Calu3 (cell line): ENCODE measurements at places on chromosomes 2 and 18. TPM values are rescaled to one million over a fixed set of nuclear protein-coding genes. Genes with fewer than 3 reads are reported as not detected.

GRCh38 chr2:70784320-70784719, 6.1 kb downstream of the FIGLA start:
- no peak for DNase-seq

- no peak for DNase-seq
Measured at GRCh38 chr18:6629635-6630140, 99.8 kb upstream of the ARHGAP28 start.

DNA sequence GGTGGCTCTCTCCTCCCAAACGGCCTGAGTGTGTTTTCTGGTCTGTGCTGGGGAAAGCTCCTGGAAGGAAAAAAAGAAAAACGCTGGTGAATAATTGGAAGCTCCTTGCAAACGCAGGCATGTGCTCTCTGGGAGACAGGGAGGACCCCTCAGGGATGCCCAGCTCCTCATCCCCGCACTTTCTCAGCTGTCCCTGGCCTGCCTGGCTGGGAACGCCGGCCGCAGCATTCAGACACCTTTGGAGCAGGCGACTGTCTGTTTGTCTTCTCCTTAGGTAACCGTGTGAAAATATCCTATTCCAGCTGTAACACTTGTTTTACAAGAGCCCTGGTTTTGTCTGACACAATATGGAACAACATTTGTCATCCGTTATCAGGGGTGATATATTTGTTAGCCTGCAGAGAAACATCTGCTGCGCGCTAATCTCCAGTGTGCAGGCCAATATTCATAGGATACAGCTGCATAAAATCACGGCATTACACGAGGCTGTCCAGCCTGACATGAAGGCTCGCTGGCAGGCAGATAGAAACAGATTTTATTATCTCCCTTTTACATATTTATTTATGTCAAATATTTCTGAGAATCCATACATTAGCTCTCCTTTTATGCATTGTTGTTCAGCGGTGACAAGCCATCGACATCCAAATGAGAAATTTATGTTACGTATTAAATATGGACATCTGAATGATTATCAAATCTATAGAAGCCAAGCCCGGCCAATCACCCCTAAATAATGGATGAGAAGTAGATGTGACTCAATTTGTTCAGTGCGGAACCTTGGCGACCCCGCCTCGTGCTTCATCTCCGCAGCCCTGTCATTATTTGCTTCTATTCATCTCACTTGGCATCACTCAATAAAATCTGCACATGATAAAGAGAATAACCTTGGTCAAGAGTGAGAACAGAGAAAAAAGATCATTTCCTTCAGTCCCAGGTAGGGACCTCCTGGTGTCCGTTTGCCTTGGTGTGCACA, 675.1 kb upstream of the SALL3 start:
- no peak for DNase-seq

GRCh38 chr18:75213611-75214331, 3.2 kb downstream of the TSHZ1 start:
- DNase-seq: no peak

DNA sequence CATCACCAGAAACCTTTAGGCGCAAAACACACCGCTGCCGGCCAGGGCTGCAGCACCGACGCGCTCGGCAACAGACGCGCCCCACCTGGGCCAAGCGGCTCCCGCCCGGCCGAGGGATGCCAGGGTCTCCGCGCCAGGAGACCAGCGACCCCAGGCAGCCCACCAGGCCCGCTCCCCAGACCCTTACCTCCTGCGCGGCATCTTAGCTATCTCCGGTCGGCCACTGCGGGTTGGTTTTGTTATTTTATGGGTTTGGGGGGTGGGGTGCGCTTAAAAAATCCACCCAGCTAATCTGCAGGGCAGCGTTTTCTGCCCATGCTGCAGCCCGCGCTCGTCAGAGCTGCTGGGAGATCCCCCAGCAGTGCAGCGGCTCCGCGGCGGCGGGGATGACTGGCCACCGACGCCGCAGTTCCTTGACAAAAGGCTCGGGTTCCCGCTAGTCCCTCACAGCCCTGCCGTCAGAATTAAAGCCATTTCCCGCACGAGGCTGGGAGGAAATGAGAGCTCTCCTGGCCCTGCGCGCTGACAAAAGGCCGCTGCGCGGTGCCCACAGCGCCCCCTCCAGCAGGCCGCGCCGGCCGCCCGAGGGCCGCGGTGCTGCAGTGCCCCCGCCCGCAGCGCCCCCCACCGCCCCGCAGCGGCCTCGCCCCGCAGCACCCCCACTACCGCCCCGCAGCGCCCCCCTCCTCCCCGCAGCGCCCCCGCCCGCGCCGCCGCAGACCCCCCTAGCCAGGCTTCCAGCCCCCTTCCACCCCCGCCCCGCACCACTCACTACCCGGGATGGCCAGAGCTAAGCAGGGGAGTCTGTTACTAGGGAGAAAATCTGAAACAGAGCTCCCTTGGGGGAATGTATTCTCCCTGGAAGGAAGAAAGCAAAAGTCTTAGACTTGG, at the start of gene ADD2:
Gene ADD2 (minus strand): TSS at position 502 of the 891 bp plus-strand sequence. CDS start 61,792 bp downstream, outside the sequence.
- DNase-seq: no peak

Gene DTNA
- total RNA-seq: 9.0 and 10.9 TPM in 2 replicates

Gene MIB1
- 33.6 and 35.2 TPM in 2 replicates for total RNA-seq

Gene MBP
- total RNA-seq: 221 and 257 TPM in 2 replicates
